NCI-H2171 treated with DMSO at 0.1 percent for 48 hours (cell line): ENCODE measurements at places on chromosomes 4 and X.

GRCh38 chr4:131091896-131092295 lies 1995.9 kb downstream of the C4orf33 start:
- DNase-seq: peak; percentile 54

- peak; percentile 3 for DNase-seq
These were observed 904.9 kb downstream of the CENPC start for GRCh38 chr4:66640233-66640990.

- no peak for DNase-seq
These were observed 12.2 kb upstream of the FGF2 start for GRCh38 chr4:122814426-122814825.

- no peak for DNase-seq
These were observed 48.6 kb downstream of the ACOX3 start for GRCh38 chr4:8391972-8392371.

- DNase-seq: no peak
These were observed 2.4 kb downstream of the DNAJB14 start for GRCh38 chr4:99943904-99944437.
